ENCODE measurements at places on chromosomes 5 and 9. TPM values are rescaled to one million over a fixed set of nuclear protein-coding genes. Genes with fewer than 3 reads are reported as not detected.

CDC20B gene
- total RNA-seq, result not detected

OR1J1 gene
- not detected for total RNA-seq

FRMD3 gene
- 10.8 TPM for total RNA-seq

PCDHB13 gene
- 3.2 TPM for total RNA-seq

ORM1 gene
- total RNA-seq, result 5.2 TPM

MVB12B gene
- 47.5 TPM for total RNA-seq

- H3K27ac ChIP-seq, result peak overlapping the region; percentile 98
- no peak for DNase-seq
- H3K4me3 ChIP-seq, result peak overlapping the region; percentile 72
- peaks cover 61% of the 10 kb centered on the region for H3K36me3 ChIP-seq
Observed at GRCh38 chr5:181241393-181241975, 2.2 kb downstream of the RACK1 start.

DNA sequence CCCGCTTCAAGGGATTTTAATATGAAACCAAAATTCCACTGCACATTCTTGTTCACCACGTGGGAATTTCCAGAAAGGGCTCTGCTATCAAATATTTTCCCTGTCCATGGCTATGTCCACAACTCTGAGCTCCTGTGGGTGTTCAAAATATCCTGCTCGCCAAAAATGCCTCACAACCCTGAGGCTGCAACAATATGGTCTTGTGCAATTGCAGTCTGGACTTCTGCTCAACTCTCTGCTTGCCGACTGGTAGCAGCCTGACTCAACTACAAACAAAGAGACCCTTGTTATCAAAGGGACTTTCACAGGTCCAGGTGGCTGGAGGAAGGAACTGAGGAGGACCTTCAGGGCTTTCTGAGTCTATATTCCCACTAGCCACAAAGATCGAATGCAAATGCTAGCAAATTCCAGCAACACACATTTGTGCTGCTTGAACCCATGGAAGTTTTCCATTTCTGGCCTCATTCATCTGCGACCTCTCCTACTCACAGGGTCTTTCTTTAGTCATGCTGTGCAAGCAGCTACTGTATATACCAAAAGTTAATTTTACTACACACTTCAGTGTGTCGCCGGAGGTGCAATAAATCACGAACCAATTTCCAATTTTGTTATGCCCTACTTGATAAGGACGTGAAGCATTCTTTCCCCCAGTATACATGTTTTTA is 169.2 kb upstream of the SLC30A5 start:
- H3K36me3 ChIP-seq, result no peaks in the 10 kb centered on the region
- no peak for DNase-seq
- H3K4me1 ChIP-seq, result no peaks in the 10 kb centered on the region
- no peaks in the 10 kb centered on the region for H3K27me3 ChIP-seq
- no peak overlapping the region for H3K4me3 ChIP-seq

- no peaks in the 10 kb centered on the region for H3K4me1 ChIP-seq
- H3K27me3 ChIP-seq, result no peaks in the 10 kb centered on the region
- no peak overlapping the region for H3K27ac ChIP-seq
Observed at GRCh38 chr9:79080536-79080935, 491.2 kb upstream of the TLE4 start.

DNA sequence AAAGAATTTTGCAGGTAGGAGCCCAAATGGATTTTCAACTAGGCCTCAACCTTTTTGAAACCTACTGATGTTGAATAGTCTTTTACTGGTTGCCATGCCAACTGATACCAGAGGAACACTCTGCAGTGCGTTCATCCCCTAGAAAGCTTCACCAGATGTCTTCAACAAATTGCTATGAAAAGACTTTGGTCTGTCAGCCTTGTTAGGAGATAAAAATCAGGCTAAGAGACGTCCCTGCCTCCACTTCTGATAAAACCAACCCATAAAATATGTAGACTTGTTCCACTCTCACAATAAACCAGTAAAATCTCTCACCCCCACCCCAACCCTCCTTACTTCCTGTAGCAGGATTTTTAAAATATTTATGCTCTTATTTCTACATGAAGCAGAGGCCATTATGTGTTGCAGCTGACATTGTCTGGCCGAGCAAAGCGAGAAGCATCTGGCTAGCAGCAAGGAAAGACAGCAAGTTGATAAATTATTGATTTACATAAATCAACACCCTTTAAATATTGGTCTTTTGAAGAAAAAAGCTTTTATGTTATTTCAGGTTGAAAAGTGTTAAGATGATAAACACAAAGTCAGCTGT is 428.7 kb downstream of the ISL1 start:
- no peak for DNase-seq
- H3K4me3 ChIP-seq, result no peak overlapping the region
- no peak overlapping the region for H3K27ac ChIP-seq
- H3K4me1 ChIP-seq, result no peaks in the 10 kb centered on the region
- no peaks in the 10 kb centered on the region for H3K27me3 ChIP-seq
- no peaks in the 10 kb centered on the region for H3K36me3 ChIP-seq

GRCh38 chr9:92650839-92651621 is 18.9 kb downstream of the IPPK start:
- peaks cover 44% of the 10 kb centered on the region for H3K36me3 ChIP-seq
- peak; percentile 61 for DNase-seq
- H3K4me3 ChIP-seq, result no peak overlapping the region
- H3K27ac ChIP-seq, result no peak overlapping the region
- H3K27me3 ChIP-seq, result no peaks in the 10 kb centered on the region
- H3K4me1 ChIP-seq, result no peaks in the 10 kb centered on the region

DNA sequence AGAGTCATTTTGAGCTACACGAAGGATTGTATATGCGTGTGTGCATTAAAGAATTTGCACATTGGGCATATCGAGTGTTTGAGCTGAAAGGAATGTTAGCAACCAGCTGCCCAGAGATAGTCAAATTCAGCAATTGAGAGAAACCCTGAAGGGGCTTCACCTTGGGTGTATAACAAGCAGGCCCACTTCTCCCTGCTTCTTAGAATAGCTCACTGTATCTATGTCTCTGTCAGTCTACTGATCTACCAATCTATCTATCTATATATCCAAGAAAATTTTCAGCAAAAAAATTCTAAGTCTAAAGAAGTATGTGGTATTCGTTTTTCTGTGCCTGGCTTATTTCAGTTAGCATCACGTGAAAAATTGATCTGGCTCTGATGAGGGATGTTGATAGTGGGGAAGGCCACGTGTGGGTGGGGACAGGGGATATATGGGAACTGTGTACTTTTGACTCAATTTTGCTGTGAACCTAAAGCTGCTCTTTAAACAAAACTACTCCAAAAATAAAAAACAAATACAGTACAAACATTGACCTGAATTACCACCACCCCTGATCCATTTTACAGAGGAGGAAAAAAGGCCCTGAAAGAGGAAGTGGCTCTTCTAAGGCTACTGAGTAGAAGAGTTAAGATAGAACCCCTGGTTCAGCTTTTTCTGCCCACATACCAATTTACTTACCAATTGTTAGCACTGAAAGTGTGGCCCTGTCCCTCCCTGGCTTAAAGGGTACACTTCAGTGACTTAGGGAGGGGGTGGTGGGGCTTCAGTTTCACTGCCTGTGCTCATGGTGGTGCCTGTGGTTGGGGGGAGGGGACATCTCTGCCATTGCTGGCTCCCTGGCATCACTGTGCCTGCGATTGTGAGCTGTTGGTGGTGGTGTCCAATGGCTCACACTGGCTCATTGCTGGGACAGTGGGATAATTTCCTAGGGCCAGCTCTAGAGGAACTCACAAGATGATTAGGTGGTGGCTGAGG is 141.8 kb downstream of the DOCK2 start:
- no peak overlapping the region for H3K27ac ChIP-seq
- DNase-seq, result no peak
- no peaks in the 10 kb centered on the region for H3K36me3 ChIP-seq

- peaks cover 93% of the 10 kb centered on the region for H3K36me3 ChIP-seq
- DNase-seq, result peak; percentile 61
- H3K4me1 ChIP-seq, result no peaks in the 10 kb centered on the region
- no peak overlapping the region for H3K4me3 ChIP-seq
Observed at GRCh38 chr9:127505396-127506116, 54.2 kb downstream of the LRSAM1 start.

DNA sequence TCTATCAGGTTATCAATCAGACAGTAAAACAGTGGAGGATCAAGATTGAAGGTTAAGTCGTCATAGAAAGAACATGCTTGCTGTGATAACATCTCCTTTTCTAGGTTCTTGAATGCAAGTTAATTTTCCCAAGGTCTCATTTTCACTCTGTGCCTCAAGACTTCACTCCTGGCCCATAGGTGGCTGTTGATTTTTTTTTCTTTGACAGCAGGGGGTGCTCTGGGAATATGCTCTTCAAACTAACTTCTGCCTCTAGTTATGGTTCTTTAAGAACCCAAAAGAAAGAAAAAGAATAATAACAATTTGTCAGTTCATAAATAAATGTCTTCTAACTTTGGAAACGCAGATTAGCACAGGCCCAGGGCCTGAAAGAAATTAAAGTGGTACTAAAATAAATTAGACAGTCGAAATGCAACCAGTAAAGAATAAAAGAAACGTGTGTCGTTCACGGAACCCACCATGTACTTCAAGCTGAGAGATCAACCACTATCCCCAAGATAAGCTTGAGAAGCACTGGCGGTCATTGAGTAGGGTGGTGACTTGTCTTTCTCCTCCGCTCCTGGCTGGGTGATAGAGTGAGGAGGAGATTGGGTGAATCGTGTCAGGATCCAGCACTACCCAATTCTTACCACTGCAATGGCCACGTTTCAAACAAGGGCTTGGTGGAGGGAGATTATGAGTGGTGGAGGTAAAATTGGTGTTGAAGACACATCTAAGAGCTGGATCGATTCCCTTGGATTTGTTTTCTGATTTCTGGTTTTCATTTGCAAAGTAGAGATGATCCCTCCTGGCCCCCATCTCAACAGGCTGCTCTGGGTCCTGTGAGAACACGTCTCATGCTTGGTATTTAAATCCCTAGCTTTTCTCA is 93.4 kb upstream of the IRX4 start:
- H3K27ac ChIP-seq, result no peak overlapping the region
- H3K36me3 ChIP-seq, result no peaks in the 10 kb centered on the region
- no peaks in the 10 kb centered on the region for H3K27me3 ChIP-seq
- no peak overlapping the region for H3K4me3 ChIP-seq

DNA sequence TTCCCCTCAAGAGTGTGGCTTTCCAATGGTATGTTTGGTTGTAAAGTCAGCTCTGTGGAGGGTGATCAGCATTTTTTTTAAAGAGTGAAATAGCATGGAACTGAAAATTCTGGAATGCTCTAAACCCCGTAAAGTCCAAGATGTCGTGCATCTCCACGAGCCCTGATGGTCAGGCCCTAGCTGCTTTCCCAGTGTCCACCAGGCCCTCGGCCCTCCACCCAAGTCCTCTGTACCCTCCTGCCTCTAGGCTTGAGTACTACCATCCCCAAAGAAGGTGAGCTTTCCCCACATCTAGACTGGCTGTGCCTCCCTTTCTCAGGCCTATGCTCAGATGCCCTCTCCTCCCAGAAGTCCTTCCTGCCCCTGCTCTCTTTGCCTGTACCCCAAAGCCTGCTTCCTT is 280.3 kb downstream of the GADD45G start:
- no peaks in the 10 kb centered on the region for H3K27me3 ChIP-seq
- peak; percentile 3 for DNase-seq
- H3K4me1 ChIP-seq, result no peaks in the 10 kb centered on the region
- no peak overlapping the region for H3K4me3 ChIP-seq
- H3K27ac ChIP-seq, result no peak overlapping the region

- H3K27me3 ChIP-seq, result no peaks in the 10 kb centered on the region
- no peaks in the 10 kb centered on the region for H3K36me3 ChIP-seq
- no peak for DNase-seq
- no peak overlapping the region for H3K4me3 ChIP-seq
- no peaks in the 10 kb centered on the region for H3K4me1 ChIP-seq
Observed at GRCh38 chr5:16580382-16580781, 36.4 kb downstream of the RETREG1 start.

DNA sequence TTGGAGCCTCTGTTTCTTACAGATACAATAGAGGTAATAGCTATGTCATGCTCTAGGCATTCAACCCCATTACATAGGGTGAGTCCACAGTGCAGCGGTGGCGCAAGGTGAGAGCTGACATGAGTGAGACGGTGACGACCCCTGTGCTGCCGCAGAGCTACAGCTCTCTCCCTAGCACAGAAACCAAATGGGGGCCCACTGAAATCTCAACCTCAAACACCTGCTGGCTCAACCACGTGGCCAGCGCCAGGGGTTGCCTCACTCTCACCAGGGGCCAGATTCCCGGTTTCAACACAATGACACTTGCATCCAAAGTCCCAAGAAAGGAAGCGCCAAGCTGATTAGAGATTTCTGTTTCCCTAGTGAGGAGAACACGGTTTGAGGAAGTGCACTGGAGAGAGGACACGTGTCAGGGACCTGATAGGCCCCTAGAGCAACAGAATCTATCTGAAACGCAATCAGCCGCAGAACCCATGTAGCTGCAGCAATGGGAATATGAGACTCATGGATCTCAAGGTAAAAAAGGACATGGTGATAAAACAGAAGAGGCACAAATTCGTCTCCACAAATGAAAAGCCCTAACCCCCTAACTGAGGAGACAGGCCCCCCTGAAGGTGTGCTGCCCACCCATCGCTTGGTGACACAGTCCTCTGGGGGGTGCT is 114.3 kb downstream of the CRB2 start:
- H3K4me3 ChIP-seq, result no peak overlapping the region
- no peaks in the 10 kb centered on the region for H3K27me3 ChIP-seq
- DNase-seq, result no peak
- H3K27ac ChIP-seq, result no peak overlapping the region
- no peaks in the 10 kb centered on the region for H3K36me3 ChIP-seq

DNA sequence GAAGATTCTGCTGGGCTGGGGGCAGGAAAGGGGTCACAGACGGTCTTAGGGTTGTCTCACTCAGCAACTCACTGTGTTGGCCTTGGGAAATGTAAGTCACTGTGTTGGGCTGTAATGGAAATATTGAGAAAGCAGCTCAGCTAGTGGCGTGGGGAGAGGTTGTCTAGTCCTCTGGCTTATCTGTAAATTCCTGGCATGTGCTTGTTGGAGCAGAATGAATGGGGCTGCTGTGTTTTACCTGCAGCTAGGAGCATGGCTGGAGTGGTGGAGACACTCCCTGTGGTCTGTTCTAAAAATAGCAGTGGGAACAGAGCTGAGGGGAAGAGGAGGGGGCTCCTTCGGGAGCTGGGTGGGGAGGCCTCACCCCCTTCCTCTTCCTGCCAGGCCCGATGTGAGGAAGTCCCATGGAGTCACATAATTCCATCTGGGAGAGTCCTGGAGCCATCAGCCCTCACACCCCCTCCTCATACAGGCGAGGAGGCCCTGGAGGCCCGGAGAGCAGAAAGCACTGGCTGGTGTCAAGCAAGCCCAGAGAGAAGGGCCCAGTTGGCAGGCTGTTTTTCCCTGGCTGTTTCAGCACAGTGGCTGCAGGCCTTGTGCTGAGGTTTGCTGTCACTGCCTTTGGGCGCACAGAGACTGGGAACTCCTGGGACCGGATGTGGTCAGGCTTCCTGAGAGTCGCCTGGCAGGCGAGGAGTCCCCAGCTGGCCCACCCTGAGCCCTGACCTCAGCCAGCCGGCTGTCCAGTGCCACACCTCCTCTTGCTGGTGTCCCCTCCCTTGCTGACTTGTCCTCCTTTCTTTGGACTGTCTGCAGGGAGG is 84.9 kb downstream of the RGS3 start:
- peaks cover 34% of the 10 kb centered on the region for H3K4me1 ChIP-seq
- DNase-seq, result peak; percentile 77
- peak overlapping the region; percentile 75 for H3K27ac ChIP-seq
- H3K27me3 ChIP-seq, result no peaks in the 10 kb centered on the region

- H3K27me3 ChIP-seq, result no peaks in the 10 kb centered on the region
- H3K4me3 ChIP-seq, result no peak overlapping the region
- H3K36me3 ChIP-seq, result no peaks in the 10 kb centered on the region
- H3K27ac ChIP-seq, result no peak overlapping the region
- H3K4me1 ChIP-seq, result no peaks in the 10 kb centered on the region
Observed at GRCh38 chr9:79684711-79685575, 113.2 kb downstream of the TLE4 start.

All from upper lobe of right lung (tissue), 1 donor.